ENCODE measurements at places on chromosomes 11 and 22. TPM values are rescaled to one million over a fixed set of nuclear protein-coding genes. Genes with fewer than 3 reads are reported as not detected.
A peak's percentile ranks its signal among the peaks of the same experiment; 100 is the strongest.

DNA sequence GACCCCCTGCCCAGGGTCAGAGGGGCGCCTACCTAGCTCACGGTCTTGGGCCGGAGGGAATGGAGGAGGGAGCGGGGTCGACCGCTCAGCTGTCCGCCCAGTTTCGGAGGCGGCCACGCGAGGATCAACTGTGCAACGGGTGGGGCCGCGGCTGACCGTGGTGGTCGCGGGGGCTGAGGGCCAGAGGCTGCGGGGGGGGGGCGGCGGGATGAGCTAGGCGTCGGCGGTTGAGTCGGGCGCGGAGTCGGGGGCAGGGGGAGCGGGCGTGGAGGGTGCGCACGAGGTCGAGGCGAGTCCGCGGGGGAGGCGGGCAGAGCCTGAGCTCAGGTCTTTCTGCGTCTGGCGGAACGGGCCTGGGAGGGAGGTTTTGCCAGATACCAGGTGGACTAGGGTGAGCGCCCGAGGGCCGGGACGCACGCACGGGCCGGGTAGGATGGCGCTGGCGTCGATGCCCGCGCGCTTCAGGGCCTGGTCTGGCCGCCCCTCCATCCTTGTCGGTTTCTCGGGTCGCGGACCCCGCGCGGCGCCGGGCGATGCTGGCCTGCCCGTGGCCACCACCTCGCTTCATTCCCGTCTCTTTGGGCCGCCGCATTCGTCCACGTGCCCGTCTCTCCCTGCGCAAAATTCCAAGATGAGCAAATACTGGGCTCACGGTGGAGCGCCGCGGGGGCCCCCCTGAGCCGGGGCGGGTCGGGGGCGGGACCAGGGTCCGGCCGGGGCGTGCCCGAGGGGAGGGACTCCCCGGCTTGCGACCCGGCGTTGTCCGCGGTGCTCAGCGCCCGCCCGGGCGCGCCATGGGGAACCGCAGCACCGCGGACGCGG is at the start of gene DRD4:
DRD4 (plus strand) TSS at position 759 of the 822 bp plus-strand sequence; CDS start at position 795, 36 bp downstream.
- peak; percentile 29 for DNase-seq

GRCh38 chr11:79026803-79027445 is 413.9 kb downstream of the TENM4 start:
- no peak for DNase-seq

DNA sequence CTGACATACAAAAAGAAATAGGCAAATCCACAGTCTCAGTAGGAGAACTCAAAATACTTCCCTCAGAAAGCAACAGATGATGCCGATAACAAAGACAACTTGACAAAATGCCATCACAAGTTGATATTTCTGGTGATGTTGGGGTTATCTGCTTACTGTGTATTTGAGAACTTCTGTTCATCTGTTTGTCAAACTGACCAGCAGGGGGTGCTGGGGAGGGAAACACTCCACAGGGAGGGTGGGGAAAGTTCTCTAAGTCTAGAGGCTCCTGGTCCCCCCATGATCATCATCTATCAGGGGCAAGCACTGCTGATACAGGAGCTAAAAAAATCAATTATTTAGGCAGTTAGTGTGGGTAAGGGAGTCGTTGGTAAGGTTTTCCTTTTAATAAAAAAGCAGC is 19.2 kb downstream of the GLYATL1 start:
- DNase-seq = peak; percentile 67

The ISX gene
- not detected for total RNA-seq

The SCGB1C1 gene
- not detected for total RNA-seq

Measured in right lobe of liver (tissue), 6 donors.